ENCODE measurements at places on chromosomes 5 and 9.

GRCh38 chr5:10726913-10727517 is 34.0 kb downstream of the DAP start:
- DNase-seq, result no peak

DNA sequence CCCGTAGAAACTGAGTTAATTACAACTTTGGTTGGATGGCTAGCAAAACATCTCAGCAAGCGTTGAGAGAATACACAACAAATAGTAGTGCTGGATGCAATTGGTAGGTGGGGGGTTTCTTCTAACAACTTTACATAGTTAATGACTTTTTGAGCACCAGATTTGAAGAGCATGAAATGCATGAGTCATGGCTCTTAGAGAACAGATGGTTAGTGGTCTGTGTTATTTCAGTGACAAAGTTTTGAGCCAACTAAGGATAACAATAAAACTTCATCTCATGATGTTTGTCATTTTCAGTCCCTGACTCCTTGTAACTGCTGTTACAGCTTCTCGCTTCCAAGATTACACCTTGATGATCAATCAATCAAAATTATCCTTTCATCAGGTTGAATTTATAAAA is 399.0 kb upstream of the BRINP1 start:
- DNase-seq, result no peak

DNA sequence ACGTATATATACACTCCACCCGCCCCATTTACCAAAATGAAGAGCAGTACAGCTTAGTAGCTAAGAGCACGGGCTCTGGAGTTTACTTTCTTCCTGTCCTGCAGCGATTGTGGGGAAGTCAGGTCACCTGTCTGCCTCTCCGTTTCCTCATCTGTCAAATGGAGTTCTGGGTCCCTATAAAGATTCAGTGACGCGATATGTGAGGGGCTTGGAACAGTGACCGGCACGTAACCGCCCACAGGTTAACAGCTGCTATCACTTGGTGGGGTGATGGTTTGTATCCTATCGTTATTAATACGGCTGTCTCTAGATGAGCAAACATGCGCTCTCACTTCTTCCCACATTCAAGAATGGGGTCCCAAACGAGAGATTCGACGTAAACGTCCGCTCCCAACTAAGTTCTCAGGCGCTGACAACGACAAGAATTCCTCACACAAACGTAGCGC is 426 bp downstream of the FAM114A2 start:
- DNase-seq, result no peak

- DNase-seq, result no peak
Observed at GRCh38 chr5:161446655-161447054, 99.9 kb downstream of the GABRB2 start.

GRCh38 chr5:175254155-175254554 is 189.8 kb downstream of the DRD1 start:
- no peak for DNase-seq

GRCh38 chr9:128901822-128902221 is 19.0 kb upstream of the PHYHD1 start:
- DNase-seq, result no peak

DNA sequence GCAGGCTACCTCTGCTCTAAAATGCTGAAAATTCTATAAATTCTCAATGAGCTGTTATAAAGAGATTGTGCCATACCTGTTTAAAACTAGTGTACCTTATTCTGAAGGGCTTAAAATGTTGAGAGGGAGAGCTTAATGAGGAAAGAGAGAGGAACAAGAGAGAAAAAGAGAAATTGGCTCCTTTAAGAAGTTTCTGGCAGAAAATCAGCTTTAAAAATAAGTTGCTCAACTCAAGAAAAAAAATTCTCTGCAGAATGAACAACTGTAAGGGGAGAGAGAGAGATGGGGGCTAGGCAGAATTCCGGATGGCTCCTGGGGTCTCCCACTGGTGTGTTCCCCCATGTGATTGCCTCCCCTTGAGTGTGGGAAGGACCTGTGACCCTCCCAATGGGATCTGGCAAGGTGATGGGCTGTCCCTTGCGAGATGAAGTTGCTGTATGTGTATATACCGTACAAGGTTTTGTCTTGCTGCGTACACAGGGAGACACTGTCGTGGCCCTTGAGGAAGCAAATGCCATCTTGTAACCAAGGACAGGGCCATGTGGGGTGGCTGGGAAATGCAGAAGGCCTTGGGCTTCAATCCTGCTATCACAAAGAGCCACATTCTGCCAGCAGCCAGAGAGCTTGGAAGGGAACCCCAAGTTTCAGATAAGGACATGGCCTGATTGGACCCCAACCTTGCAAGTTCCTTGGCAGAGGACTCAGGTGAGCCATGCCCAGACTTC is 64.3 kb upstream of the S1PR3 start:
- no peak for DNase-seq

- no peak for DNase-seq
Observed at GRCh38 chr9:91033797-91034196, 232.2 kb downstream of the SYK start.

DNA sequence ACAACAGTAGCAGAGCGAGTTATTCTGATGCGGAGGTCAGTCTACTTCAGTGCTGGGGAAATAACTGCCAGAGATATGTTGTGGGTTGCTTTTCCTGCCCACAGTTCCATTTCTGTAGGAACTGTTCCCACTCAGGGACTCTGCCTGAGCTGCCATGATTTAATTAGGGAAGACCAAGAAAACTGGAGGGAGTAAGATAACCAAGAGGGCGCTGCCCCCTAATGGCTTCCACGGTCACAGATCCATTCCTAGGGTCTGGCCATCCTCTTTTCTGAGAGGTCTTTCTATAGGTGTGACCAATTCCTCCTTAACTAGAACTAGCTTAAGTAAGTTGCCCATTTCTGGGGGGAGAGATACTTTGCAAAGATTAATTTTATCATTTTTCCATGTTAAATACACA is 125.9 kb downstream of the APBA1 start:
- no peak for DNase-seq

GRCh38 chr5:76870046-76870445 is 20.2 kb downstream of the S100Z start:
- no peak for DNase-seq

GRCh38 chr9:2354216-2354615 is 267.4 kb upstream of the VLDLR start:
- no peak for DNase-seq

DNA sequence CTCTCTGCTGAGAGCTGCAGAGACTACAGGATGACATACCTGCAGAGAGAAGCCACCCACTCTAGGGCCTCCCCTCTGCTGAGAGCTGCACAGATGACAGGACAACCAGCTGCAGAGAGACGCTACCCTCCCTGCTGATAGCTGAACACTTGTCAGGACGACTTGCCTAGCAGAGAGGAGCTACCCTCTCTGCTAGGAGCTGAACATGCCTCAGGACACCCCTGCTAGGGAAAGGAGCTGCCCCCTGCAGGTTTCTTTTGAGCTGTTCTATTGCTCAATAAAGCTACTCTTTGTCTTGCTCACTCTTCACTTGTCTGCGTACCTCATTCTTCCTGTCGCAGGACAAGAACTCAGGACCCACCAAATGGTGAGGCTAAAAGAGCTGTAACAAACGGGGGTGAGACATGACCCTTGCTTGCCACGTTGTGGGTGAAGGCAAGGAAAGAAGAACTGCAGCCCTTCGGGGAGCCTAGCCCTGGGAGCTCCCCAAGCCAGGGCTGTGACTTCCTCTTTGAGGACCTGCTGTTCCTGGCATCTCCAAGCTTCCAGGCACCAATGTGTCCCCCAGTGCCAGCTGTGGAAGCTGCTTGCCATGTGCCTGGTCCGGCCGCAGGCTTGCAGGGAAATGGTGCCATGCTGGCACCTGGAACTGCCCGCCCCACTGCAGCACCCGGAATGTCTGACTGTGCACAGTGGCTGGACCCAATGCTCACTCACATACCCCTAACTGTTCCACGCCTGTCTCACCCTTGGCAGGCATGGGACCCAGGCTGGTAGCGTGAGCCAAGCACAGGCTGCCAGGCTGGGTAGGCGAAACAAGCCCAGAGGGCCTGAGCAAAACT is 5.1 kb upstream of the TESK1 start:
- no peak for DNase-seq

DNA sequence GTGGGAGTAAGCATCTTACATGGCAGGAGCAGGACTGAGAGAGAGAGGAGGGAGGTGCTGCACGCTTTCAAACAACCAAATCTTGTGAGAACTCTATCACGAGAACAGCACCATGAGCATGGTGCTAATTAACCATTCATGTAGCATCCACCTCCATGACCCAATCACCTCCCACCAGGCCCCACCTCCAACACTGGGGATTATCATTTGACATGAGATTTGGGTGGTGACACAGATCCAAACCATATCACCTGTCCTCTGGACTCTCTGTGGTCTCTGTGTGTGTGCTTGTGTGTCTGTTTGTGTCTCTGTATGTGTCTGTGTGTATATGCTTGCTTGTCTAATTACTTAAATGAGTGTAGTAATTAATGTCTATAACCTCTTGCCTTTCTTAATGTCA is 31.1 kb downstream of the SEC61B start:
- DNase-seq, result no peak

DNA sequence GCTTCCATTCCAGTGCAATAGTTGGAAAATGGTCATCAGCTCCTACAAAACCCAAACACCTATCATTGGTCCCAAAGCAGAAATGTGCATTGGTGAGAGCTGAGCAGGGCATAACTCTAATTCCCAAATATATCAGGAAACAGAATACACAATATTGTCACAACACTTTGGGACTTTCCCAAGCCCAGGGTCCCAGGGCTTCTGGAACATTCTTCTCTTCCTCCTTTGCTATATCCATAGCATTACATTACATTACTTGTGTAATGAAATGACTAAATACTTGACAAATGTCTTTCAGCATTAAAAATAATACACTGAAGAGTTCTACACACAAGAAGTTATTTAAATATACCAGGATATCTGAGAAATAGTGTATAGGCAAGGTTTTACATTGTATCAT is 45.6 kb downstream of the LIX1 start:
- no peak for DNase-seq

DNA sequence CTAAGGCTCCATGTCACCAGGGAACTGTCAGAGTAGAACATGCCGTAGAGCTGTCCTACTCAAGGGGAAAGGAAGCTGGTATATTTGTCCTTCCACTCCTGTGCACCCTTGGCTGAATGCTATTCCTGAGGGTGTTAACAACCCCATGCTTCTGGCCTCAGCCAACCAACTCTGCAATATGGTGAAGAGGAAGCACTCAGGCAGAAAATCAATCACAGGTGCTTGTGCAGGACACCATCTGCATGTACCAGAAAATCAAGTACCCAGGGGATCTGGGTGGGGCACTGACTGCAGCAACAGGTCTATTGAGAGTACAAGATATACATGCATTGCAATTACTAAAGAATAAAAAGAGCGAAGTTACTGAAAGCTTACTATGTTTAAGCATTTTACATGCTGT is 51.4 kb upstream of the NEK6 start:
- no peak for DNase-seq

Data from A549 (cell line).